ENCODE measurements at places on chromosomes 6 and 20. TPM values are rescaled to one million over a fixed set of nuclear protein-coding genes. Genes with fewer than 3 reads are reported as not detected.

The SUMO4 gene
- polyA plus RNA-seq: 1.2 TPM

The HLA-DRB1 gene
- 3.9 TPM for polyA plus RNA-seq

The ZNF165 gene
- 0.36 TPM for polyA plus RNA-seq

DNA sequence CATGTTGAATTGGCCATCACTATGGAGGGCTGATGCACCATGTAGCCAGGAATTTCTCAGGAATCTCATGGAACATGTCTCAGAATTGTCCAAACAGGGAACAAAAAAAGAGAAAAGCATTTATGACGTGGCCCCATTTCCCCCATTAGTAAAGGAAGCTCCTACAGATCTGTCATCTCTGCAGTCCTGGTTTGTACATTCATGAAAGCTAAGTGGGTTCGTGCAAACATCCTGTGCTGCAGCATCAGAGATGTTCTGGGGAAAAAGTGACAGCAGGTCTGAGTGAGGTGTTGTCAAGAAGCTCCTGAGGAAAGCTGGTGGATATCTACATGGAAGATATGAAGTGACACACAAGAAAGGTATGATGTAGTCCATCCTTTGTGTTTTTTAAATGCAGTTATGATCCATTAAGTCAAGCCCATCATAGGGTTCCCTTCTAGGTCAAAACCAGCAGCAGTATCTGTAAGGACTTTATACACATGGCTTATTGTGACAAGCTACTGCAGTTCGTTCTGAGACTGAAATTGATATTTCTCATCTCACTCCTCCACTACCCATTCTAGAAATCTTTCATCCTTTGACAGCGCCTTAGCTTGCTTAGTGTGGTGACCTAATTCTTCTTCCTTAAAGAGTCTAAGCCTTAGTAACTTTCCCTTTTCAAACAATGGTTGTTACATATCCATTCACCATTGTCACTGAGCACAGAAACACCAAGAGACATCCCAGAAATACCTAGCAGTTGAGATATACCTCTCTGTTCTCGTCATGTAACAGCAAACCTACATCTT is 200.0 kb upstream of the TCF21 start:
- no peak for DNase-seq

DNA sequence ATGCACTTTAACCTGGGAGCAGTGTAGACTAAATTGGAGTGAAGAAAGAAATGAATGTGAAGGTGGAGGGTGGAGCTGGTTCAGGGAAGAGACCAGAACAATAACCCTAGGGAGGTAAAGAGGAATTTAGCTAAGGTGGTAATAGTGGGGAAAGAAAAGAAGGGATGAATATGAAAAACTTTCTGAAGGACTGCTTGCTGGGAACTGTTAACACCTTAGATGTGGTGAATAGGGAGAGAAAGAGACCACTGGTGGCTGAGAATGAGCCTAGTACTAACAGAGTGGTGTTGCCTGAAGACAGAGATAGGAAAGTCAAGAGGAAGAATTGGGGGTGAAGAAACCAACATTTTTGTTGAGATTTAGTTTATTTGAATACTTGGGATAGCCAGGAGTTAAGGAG is 78.4 kb upstream of the HS3ST5 start:
- no peak for DNase-seq

DNA sequence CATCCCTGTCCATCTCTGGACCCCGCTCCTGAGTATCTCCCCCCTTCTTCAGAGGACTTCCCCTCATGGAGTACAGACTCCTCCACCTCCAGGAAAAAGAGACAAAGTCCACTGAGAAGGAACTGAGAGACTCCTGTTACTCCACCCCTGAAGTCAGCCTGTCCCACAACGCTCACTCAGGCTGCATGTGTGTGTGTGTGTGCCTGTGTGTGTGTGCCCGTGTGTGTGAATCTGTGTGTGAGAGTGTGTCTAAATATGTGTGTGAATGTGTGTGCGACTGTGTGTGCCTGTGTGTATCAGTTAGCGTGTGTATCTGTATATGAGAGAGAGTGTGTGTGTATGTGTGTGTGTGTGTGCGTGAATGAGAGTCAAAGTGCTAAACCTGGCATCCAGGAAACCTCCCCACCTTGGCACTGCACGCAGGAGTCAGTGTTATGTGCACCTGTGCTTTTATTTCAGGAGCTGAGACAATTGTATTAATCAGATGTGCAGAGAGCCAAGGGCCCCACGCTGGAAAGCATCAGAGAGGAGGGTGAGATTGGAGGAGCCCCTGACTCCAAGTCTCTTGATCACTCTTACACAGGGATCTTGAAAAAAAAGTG is 39.0 kb downstream of the HLA-A start:
- no peak for DNase-seq

DNA sequence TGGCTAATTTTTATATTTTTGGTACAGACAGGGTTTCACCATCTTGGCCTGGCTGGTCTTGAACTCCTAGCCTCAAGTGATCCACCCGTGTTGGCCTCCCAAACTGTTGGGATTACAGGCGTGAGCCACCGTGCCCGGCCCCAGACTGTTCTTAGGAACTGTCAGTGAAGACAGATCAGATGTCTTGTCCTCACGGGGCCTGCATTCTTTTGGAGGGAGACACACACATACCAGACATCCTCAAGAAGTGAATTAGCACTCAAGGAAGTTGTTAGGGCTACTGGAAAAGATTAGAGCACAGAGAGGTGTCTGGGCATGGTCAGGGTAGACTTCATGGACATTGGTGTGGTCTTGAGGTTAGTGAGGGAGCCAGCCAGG is 10.3 kb upstream of the LPIN3 start:
- no peak for DNase-seq

- peak; percentile 64 for DNase-seq
Measured at GRCh38 chr20:43583982-43584432, 6.7 kb upstream of the IFT52 start.

DNA sequence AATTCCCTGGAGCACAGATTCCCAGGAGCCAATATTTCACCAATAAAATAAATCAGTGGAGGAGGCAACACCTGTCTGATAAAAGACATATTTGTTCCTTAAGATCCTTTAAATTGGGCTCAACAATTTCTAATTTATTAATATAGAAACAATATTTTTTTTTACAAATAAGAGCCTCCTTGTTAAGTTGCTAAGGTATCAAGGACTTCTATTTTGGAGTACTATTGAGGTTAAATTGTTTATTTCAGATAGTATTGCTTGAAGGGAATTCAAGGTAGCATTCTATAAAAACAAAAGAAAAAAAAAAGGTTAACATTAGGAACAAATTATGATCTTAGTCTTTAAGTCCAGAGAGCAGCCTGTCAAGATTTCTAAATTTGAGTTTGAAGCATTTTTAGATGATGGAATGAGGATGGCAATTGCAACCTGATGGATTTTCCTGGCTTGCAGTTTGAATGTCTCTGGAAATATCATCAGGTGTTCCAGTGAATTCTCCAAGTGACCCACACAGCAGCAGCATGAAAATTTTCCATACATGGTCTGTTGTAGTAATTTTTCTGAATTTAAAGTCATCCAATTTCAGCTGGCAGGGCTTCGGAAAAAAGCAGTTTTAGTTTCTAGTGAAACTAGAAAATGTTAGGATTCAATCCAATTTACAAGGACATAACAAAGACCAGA is 19.3 kb upstream of the NCR2 start:
- peak; percentile 67 for DNase-seq

GRCh38 chr20:18016772-18017171 is 40.9 kb downstream of the OVOL2 start:
- DNase-seq: no peak

GRCh38 chr6:170439366-170440361 is 113.4 kb downstream of the PSMB1 start:
- no peak for DNase-seq

- no peak for DNase-seq
Measured at GRCh38 chr20:33400812-33401183, 521 bp downstream of the CDK5RAP1 start.

DNA sequence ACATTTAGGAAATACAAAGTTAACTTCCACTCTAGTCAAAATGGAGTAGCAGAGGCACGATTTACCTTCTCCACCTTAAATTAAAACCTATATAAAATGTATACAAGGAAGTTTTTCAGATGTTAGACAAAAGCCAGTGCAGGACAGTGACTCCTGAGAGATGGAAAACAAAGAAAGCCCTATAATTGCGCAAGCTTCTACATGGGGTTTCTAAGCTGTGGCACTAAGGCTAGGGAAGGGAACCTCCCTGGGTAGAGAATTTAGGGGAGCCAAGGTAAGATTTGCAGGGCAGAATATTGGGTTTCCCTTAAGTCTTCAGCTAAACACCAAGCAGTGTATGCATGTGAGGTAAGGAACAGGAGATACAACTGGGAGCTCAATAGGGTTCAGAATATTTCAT is 18.5 kb upstream of the ZC3H12D start:
- no peak for DNase-seq

DNA sequence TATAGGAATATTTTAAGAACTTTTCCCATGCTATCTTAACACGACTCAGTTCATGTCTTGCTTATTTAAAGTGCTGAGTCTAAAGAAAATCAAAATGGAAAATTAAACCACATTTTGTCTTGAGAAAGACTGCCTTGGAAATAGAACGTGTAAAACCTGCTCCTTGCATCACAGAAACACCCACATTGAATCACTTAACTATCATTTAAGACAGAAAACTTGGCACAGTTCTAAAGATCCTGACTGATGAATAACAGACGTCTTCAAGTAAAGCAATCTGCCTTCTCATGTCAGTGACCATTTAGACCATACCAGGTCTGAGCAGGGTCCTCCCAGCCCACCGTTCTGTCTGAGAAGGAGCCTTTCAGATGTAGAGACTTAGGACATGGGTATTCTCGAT is 7.4 kb downstream of the PERP start:
- DNase-seq: no peak

DNA sequence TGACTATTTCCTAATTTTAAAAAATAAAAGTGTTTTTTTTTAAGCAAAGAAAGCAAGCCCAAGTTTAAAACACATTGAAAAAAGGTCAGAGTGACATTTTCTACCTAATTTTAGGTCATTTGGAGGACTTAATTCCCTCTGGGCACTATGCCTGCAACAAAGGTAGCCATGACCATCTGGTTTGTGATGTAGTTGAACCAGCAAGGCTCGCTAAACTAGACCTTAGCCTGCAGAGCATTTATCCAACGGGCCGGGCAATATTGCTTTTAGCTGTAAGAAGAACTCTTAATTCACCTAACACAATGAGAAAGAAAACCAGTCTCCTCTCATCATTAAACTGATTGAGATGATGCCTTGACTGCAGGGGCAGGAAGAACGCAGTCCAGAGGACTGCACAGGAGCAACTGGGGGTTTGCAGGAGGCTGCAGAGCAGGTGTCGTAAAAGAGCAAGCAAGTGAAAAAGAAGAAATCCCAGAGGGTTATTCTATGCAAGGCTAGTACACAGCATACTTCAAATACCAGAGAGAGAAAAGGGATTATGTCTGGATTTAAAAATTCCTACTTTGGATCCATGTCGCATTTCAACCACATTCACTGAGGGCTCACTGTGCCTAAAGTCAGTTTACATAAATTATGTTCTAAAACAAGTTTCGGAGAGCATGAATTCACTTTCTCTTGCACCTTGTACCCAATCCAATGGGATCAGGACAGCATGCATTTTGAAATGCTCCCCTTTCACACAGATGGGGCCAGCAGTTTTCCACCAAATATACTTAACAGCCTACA is 12.8 kb downstream of the TRAF3IP2 start:
- no peak for DNase-seq

DNA sequence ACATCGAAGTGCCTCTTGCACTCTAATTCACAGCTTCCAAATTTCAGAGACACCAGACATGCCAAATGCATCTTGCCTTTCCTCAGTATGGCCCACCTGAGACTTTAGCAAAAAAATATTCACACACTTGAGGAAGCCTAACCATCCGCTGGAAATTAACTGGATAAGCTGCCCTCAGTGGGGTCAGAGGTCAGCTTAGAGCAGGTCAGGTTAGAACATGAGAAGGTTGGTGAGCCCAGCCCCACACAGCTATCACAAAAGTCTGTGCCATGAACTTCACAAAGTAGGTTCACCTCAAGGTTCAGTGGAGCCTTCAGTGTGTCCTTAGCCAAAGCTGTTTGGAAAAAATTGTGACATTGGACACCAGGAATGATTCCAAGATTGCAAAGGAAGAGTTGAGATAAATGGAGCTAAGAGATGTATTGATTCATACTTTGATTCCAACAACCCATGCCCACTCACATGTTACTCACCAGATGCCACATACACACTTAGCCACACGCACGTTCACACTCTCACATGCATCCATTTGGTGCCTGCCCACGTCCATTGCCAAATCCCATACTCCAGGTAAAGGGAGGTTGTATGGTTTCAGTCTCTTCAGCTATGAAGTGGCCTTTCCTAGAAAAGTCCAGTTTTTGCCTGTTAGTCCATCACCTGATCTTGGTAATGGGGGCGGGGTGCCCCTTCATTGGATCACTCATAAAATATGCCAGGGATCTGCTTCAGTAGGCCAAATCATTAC is 11.1 kb downstream of the BAK1 start:
- no peak for DNase-seq

GRCh38 chr6:291204-291696 is 1.0 kb upstream of the DUSP22 start:
- no peak for DNase-seq

DNA sequence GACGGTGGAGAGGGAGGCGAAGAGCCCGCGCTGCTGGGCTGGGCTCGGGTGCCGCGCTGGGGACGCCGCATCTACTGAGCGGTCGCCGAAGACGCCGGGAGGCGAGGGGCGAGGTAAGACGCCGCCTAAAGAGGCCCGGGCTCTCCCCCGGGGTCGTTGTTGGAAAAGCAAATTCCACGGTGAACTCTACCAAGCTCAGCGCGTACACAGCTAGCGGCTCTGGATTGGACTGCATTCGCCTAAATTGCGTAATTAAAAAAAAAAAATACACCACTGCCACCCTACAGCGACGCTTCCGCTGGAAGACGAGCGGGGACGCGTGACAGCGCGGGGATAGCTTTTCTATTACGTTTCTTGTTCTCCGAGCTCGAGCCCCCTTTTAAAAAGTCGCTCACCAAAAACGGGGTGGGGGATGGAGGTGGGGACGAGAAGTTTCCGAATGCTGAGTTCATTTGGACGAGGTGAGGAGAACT is 92.0 kb upstream of the PRDM1 start:
- DNase-seq: peak; percentile 79

DNA sequence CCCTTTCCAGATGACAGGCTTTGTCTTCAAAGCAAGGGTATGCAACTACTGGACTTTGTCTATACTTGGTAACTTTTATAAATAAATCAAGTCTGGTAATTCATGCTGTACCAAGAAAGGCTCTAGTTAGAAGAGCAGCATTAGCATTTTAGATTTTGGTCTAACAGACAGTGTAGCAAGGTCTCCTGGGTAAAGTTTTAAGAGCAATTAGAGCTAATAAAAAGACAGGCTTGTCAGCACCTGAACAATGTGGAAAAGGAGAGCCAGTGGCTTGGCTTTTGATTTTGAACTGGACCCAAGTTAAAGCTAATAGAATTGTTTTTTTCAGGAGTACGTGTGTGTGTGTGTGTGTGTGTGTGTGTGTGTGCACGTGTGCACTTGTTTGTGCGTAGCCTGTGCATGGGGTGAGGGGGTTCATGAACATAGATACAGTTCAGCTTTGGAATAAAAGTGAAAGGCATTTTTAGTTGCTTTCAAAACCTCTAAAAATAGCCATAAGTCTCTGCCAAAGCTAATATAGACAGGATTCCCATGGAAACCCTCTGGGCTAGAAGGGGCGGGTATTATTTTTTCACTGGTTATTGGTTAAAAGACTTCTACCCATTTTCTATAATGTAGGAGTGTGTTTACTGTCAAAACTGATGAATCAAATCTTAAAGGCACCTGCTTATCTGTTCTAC is 138.4 kb downstream of the KCNQ5 start:
- DNase-seq: peak; percentile 47

Data from muscle of back (tissue), 13 donors.